ENCODE measurements at places on chromosomes 12 and 14.

DNA sequence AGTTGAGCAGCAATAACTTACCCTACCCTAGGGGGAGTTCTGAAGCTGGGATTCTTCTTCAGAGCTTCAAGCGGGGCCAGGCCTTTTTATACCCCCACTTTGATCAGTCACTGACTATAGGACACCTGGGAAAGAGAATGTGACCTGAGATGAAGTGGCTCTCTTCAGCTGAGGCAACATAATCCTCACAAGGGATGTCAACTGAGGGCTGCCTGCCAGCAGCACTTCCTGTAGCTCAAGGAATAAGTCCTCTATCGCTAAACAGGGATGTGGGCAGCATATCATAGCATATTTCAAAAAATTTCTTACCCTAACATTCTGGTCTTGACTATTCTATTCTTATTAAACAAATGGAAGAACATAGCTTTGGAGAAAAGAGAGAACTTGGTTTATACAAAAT lies 17.4 kb downstream of the LGALS3 start:
- DNase-seq: no peak

GRCh38 chr12:45429831-45430230 lies 213.9 kb downstream of the ANO6 start:
- DNase-seq: no peak

DNA sequence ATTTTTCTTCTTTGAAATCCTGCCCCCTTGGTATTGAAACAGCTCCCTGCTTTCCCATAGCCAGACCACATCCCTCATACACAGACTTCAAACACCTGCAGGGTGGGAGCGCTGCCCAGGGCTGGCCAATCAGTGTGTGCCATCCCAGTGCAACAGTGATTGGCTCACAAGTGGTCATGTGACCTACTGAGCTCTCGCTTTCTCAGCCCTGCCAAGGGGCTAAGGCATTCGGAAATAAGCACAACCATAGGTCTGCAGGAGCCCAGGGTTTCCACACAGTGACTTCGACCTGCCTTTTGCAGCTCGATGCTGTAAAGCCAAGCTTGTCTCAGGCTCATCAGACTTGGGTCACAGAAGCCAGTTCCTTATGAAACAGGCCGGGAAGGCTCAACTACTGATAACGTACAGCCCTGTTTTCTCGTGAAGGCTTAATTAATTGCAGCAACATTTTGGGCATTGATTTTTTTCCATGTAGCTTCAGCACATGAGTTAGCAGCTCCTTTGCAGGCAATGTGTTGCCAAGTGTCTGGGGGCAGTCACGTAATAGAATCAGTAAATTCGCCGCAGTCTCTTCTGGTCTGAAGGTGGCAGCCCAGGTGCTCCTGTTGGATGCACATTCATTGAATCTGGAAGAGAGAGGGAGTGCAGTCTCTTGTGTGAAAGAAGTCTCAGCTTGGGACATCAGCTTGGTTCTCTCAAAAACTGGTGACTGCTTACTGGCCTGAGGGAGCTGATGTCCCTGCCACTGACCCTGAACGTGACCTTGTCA lies 1091.8 kb downstream of the AACS start:
- DNase-seq: no peak

GRCh38 chr12:124036657-124037109 lies 63.7 kb downstream of the ZNF664 start:
- no peak for DNase-seq

DNA sequence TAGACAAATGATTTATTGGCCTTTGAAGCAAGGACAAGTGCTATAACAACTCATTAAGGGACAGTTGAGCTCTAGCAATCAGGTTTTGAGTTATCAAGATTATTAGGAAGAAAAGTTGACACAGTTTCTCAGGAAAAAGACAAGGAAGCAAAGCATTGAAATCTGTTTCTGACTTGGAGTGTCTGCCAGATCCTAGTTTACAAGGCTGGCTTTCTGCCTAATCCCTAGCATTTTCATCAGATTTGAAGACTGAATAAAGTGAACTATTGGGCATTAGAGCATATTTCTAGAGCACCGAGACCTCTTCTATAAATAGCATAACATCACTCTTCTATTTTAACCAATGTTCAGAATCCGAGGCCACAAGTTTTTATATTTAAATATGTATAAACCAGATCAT lies 7.0 kb downstream of the SYT1 start:
- no peak for DNase-seq

- no peak for DNase-seq
Observed at GRCh38 chr12:3646561-3647241, 106.2 kb downstream of the CRACR2A start.

DNA sequence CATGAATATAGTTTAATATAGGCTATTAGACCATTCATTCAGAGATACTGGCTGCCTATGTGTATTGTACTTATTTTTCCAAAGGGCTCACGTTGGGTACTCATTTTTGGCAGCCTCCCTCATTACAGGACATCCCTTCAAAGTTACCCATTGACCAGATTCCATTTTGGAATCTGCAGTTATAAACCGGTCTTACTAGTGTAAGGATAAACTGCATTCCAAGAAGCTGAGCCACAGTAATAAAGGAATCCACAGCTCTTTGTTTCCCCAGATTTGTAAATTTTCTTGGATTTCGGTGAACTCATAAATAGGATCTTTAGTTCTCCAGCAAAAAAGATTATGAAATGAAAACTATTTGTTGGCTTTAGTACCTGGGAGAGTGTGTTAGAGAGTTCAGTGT lies 18.9 kb upstream of the CFL2 start:
- DNase-seq: no peak

DNA sequence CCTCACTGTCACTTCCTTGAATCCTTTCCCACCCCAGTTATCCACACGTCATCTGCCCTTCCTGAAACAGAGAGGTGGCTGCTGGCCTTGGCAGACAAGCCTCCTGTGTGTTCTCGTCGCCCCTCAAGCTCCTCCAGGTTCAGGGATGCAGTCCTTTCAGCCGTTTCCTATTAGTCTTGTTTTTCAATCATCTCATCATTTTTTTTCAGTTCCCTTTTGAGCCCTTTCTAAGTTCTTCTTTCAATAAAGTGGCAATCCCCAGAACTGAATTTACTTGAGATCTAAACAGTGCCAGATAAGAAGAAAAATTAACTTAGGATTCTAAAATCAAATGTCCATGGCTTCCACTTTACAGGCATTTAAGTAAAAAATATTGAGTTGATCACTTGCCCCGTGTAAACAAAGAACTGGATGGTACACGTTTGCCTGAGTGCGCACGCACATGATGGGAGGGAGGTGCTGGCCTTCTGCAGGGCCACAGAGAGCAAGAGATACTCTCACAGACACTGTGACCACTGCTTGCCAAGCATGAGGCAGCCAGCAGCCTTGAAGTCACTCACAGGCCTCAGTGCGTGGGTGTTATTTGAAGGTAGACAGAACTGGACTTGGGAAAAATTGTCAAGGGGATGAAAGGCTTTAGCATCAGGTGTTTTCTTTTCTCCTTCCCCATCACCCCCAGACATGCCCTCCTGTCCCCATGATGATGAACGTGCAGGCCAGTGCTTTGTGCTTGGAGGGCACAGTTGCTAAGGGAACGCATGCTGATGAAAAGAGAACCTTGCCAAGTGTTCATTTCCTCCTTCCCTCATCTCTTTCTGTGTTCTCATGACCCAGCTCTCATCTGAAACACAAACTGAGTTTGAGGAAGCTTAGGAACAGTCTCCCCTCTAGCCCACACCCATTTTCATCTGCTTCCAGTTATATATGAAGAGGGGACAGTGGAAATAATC lies 408.3 kb downstream of the EGLN3 start:
- no peak for DNase-seq

DNA sequence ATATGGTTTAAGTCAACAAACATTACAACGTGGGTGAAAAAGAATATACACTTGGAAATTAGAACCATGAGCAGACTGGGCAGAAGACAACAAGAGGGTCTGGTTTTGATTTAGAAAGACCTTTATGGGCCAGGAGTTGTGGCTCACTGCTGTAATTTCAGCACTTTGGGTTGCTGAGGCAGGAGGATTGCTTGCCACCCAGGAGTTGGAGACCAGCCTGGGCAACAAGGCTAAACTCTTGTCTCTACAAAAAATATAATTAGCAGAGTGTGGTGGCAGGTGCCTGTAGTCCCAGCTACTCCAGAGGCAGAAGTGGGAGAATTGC lies 2.7 kb upstream of the NFKBIA start:
- DNase-seq: no peak

DNA sequence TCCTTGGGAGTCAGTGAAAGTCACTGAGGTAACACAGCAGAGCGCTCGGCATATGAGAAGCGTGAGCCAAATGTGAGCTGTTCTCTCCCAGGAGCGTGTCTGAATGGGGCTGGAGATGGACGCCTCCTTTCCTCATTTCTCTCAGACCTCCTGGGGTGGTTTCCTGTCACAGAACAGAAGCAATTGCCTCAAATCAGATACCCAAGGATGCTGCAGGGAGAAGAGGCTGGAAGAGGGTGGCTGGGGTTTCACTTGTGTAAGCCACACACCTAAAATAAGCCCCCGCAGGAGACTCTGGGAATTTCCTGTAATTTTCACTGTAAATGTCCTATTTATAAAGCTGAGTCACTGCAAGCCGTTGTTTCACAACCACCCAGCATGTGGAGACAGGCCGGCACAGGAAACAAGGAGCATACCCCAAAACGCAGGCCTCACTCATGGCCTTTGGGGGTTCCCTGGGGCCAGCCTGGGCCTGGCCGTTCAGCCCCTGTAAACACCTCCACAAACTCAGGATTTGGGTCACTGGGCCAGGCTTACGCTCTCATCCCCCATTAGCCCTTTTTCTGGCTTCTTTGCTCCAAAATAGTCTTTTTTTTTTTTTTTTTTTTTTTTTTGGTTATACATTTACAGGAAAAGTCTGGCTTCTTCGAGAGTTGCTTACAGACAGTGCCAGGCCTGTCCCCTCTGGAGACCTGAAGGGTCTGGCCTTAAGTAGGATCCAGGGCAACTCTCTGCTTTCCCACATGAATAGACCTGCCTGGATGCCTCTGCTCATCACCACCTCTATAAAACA lies 55.3 kb downstream of the VCPKMT start:
- DNase-seq: peak; percentile 41

Data from stimulated activated CD4-positive, alpha-beta T cell treated with anti-CD3 and anti-CD28 coated beads, TNF-alpha, amount 100 ng/mL, for 24 hours (primary cell).